ENCODE measurements at places on chromosomes 4 and X.

- DNase-seq = no peak
These were observed 9.4 kb downstream of the ATP2B3 start for GRCh38 chrX:153526801-153527200.

DNA sequence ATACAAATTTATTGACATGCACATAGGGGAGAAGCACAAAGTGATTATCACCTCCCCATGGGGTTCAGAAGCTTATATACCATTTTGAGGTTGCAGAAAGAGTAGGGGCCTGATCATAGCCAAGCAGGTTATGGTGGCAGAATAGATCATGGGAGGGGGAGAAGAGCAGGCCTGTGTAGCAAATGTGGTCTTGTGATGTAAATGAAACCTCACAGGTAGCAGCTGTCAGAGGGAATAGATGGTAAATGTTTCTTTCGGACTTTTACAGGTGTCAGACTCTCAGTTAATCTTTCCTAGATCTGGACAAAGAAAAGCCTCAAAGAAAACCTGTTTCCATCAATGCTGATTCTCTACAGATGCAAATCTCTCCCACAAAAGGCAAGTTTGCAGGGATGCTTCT, 84.4 kb downstream of the CFAP299 start:
- DNase-seq = no peak

DNA sequence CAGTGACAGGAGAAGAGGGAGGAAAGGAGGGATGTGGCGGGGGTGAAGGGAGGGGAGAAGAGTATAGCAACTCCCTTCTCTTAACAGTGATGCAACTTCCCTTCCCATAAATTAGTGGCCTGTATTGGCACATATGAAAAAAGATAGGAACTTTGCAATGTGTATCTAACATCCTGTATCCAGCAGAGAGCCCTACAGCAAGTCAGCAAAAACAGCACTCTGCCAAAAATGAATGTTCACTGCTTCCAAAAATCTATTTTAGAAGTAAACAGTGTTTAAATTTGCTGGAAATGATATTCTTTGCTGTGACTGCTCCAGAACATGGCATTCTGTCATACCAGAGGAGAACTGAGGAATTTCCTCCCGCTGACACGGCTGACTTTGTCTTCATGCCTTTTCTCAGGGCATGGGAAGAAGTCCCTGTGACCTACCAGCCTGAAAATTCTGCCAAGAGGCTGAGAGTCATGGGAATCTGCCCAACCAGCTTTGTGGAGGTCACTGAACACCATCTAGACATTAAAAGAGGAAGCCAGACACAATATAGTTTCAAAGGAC, 343.4 kb upstream of the RASGEF1B start:
- no peak for DNase-seq

DNA sequence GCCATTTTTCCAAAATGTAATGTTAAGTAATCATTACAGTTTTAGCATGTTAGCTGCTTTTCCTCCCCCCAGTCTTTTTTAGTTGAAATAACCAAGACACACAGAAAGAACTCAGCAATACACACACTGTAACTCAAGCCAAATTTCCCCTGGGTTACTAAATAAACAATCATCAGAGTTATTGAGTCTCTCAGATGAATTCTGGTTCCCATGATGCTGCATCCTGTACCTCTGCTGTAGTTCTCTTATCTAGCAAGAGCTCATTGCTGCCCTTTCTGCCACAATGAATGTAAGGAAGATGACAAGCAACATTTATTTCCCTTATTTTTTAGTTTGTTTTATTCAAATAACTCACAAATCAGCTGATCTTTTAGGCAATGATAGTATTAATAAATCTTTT, 185.1 kb downstream of the ARHGAP6 start:
- DNase-seq = no peak

- DNase-seq = no peak
These were observed 823.2 kb downstream of the CCSER1 start for GRCh38 chr4:90950385-90950841.

- no peak for DNase-seq
These were observed 86.0 kb downstream of the PCYT1B start for GRCh38 chrX:24561121-24561520.

DNA sequence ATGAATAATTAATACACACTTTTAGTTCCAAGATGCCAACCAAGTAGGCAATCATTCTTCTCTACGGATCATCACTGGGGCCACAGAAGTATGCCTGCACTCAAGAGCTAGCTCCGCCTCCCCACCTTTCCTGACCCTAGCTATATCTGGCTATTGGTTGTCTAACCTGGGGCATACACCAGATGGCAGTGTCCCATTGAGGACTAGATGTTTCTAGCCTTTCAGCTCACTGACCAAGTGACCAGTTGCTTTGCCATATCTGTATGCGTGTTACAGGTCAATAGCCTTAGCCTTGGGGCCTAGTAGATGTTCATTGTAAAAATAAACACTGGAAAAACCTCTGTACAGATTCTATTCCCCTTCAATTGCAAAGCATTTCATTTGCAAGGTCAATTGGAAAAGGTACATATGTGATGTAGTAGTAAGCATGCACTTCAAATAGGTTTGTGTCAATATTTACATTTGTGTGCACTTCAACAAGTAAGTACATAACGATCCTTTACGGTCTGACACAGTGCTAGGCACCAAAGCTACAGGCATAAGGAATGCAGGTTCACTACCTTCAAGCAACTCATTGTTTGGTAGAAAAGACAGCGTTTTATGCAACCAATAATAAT, 521.7 kb downstream of the PPARGC1A start:
- DNase-seq = no peak

DNA sequence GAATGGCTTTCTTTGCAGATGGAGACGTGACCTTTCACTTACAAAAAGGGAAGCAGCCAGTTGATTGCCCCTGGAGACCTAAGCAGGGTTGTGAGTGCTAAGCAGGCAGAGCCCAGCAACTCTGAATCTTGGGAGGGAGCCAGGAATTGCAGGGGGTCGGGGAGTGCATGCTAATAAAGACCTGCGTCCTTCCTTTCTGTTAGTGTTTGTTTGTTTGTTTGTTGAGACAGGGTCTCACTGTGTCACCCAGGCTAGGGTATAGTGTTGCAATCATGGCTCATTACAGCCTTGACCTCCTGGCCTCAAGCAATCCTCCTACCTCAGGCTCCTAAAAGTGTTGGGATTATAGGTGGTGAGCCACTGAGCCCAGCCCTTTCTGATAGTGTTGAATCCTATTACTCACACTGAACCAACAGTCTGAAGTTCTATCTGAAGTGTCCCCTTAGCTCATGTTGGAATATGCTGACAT, 137.4 kb downstream of the CEP135 start:
- DNase-seq = no peak
